ENCODE measurements at places on chromosomes 3 and 15. TPM values are rescaled to one million over a fixed set of nuclear protein-coding genes. Genes with fewer than 3 reads are reported as not detected.

GRCh38 chr3:35537265-35537664 lies 102.1 kb upstream of the ARPP21 start:
- H3K4me1 ChIP-seq: no peaks in the 10 kb centered on the region
- H3K27me3 ChIP-seq: no peaks in the 10 kb centered on the region
- no peaks in the 10 kb centered on the region for H3K36me3 ChIP-seq

GRCh38 chr15:72979308-72979707 lies 73.0 kb upstream of the NEO1 start:
- no peaks in the 10 kb centered on the region for H3K4me1 ChIP-seq
- no peak overlapping the region for H3K4me3 ChIP-seq
- H3K27ac ChIP-seq: no peak overlapping the region
- no peak for DNase-seq
- no peaks in the 10 kb centered on the region for H3K27me3 ChIP-seq
- no peaks in the 10 kb centered on the region for H3K36me3 ChIP-seq

- no peak for DNase-seq
- no peak overlapping the region for H3K4me3 ChIP-seq
- no peaks in the 10 kb centered on the region for H3K27me3 ChIP-seq
- H3K27ac ChIP-seq: peak overlapping the region; percentile 98
- H3K4me1 ChIP-seq: peaks cover 43% of the 10 kb centered on the region
- no peaks in the 10 kb centered on the region for H3K36me3 ChIP-seq
Observed at GRCh38 chr3:49805367-49805782, 2.3 kb downstream of the INKA1 start.

STAC gene
- not detected for total RNA-seq

DNA sequence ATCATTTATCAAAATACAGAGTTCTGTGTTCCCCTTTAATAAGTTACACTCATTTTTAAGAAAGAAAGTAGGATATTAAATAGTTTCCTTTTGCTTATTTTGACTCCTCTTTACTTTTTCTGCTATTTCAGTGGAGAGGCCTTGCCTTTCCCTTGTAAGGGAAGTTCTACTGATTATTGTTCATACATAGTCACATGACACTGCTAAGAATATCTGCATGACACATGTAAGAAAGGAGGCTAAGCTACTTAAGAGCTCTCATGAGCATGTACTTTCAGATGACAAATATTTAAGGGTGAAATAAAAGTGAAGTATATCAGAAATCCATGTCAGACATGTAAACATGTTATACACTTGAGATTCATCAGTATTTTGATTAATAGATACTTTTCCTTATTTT lies 39.0 kb downstream of the MYRIP start:
- H3K27me3 ChIP-seq: no peaks in the 10 kb centered on the region
- H3K4me3 ChIP-seq: no peak overlapping the region
- DNase-seq: no peak
- no peaks in the 10 kb centered on the region for H3K4me1 ChIP-seq

GRCh38 chr15:54035616-54036015 lies 57.4 kb downstream of the UNC13C start:
- H3K4me1 ChIP-seq: no peaks in the 10 kb centered on the region
- DNase-seq: no peak
- no peaks in the 10 kb centered on the region for H3K27me3 ChIP-seq
- no peak overlapping the region for H3K4me3 ChIP-seq
- H3K27ac ChIP-seq: no peak overlapping the region
- no peaks in the 10 kb centered on the region for H3K36me3 ChIP-seq

GRCh38 chr3:167110901-167111300 lies 269.2 kb downstream of the ZBBX start:
- H3K4me3 ChIP-seq: no peak overlapping the region
- no peaks in the 10 kb centered on the region for H3K36me3 ChIP-seq
- no peak for DNase-seq
- H3K27me3 ChIP-seq: no peaks in the 10 kb centered on the region

GRCh38 chr3:34676436-34676835 lies 878.0 kb downstream of the PDCD6IP start:
- no peaks in the 10 kb centered on the region for H3K27me3 ChIP-seq
- H3K36me3 ChIP-seq: no peaks in the 10 kb centered on the region
- no peak overlapping the region for H3K4me3 ChIP-seq
- no peak overlapping the region for H3K27ac ChIP-seq

CHRD gene
- 17.3 TPM for total RNA-seq

- H3K27me3 ChIP-seq: no peaks in the 10 kb centered on the region
- no peaks in the 10 kb centered on the region for H3K36me3 ChIP-seq
- no peak for DNase-seq
- no peak overlapping the region for H3K27ac ChIP-seq
Observed at GRCh38 chr3:183131735-183132134, 30.8 kb downstream of the LAMP3 start.

DNA sequence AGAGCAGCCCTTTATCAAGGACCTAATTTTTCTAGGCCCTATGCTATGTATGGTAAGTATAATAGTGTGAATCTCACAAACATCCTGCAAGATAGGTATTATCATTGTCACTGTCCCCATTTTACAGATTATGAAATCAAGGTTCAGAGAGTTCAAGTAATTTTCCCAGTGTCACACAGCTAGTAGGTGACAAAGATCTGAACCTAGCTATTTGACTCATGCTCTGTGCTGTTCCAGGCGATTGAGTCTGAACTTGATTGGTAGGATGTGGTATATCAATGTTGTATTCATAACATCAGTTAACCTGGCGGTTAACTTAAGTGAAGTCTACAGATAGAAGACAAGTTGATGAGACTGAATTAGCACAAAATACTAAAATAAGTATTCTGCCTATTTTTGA lies 229.9 kb downstream of the CHST2 start:
- H3K36me3 ChIP-seq: no peaks in the 10 kb centered on the region
- H3K27ac ChIP-seq: no peak overlapping the region
- H3K4me3 ChIP-seq: no peak overlapping the region
- H3K27me3 ChIP-seq: no peaks in the 10 kb centered on the region

ALS2CL gene
- 92.0 TPM for total RNA-seq

- DNase-seq: no peak
- H3K4me3 ChIP-seq: no peak overlapping the region
- no peak overlapping the region for H3K27ac ChIP-seq
- H3K4me1 ChIP-seq: no peaks in the 10 kb centered on the region
Observed at GRCh38 chr3:177552051-177552450, 354.8 kb upstream of the TBL1XR1 start.

GRCh38 chr3:57556459-57557084 lies 498 bp downstream of the PDE12 start:
- H3K4me3 ChIP-seq: peak overlapping the region; percentile 76
- no peaks in the 10 kb centered on the region for H3K27me3 ChIP-seq
- H3K27ac ChIP-seq: peak overlapping the region; percentile 90
- peaks cover 20% of the 10 kb centered on the region for H3K36me3 ChIP-seq

- peak within 1 kb of the TSS; percentile 90 for H3K4me3 ChIP-seq
- no peaks in the 10 kb centered on the region for H3K27me3 ChIP-seq
- no peaks in the 10 kb centered on the region for H3K36me3 ChIP-seq
- DNase-seq: peak; percentile 77
Observed at GRCh38 chr3:44648564-44649229, at the start of gene ZNF35. Gene ZNF35 (plus strand): TSS chr3:44648732. CDS start chr3:44651068, 2,336 bp downstream.

AP2M1 gene
- total RNA-seq: 200 TPM

STRA6 gene
- total RNA-seq: not detected

IQCH gene
- 1.2 TPM for total RNA-seq

COLQ gene
- 13.2 TPM for total RNA-seq

GRCh38 chr3:129045675-129046036 lies 14.9 kb upstream of the GP9 start:
- peak; percentile 62 for DNase-seq
- H3K4me1 ChIP-seq: peaks cover 10% of the 10 kb centered on the region
- H3K27ac ChIP-seq: no peak overlapping the region
- no peaks in the 10 kb centered on the region for H3K27me3 ChIP-seq
- no peaks in the 10 kb centered on the region for H3K36me3 ChIP-seq

DNA sequence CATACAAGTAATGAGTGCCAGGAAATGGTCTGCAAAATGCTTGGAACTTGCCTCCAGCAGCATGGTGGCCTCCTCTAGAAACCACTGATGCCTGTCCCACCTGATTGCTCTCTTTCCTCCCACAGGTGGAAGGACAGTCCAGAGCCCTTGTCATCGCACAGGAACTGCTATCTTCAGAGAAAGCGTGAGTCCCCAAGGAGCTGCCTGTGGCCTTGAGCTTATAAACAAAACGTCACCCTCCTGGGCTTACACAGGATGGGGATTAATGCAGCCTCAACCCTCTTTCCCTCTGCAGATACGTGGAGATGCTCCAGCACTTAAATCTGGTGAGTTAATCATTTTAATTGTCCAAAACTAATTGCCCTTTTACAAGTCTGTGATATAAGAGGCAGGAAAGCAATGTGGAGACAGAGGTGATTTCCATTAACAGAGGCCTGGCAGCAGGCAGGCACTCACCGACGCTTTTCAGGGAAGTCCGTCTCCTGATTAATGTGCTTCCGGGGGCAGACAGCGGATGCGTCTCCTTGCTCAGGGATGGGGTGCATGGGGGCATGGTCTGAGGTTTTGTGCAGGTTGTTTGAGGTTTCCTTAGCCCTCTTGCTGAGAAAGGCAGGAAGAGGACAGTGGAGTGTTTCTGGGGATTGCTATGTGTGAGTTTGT lies 61.8 kb downstream of the FGD5 start:
- H3K27ac ChIP-seq: no peak overlapping the region
- H3K4me3 ChIP-seq: no peak overlapping the region
- no peaks in the 10 kb centered on the region for H3K36me3 ChIP-seq
- no peaks in the 10 kb centered on the region for H3K27me3 ChIP-seq
- no peak for DNase-seq

DNA sequence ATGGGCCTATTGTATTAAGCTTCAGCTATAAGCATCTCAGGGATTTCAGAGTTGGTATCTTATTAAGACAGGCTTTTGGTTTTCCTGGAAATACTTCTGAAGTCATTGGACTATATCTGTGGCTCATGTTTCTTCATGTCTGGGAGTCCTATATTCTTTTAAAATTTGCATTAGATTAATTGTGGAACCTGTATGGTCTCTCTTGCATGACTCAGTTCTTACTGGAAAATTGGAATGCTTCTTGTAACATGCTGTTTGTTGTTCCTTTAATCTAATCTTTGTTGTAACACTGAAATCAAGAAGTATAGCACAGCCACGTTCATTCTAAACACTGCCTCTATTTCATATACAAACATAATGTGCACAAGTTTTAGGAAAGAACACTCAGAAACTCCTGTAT lies 208.1 kb downstream of the RBMS3 start:
- no peak overlapping the region for H3K4me3 ChIP-seq
- no peak overlapping the region for H3K27ac ChIP-seq

MLF1 gene
- not detected for total RNA-seq

DNA sequence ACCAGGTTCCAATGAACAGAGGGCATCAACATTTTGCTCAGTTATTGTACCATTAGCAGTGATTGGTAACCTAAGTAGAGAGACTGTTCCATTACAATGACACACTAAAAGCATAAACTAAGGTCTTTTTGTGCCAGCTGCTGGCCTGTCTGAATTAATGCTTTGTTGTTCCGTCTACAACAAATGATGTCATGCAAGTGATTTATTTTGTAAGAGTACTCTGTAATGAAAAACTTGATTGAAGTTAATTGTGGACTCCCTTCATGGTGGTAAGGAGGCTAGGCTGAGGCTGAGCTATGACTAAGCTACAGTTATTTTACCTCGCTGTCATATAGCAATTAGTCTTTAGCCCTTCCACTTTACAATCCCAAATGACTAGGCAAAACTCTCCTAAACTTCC lies 23.2 kb downstream of the RCN2 start:
- DNase-seq: no peak
- no peaks in the 10 kb centered on the region for H3K4me1 ChIP-seq
- no peaks in the 10 kb centered on the region for H3K36me3 ChIP-seq
- no peaks in the 10 kb centered on the region for H3K27me3 ChIP-seq

DNA sequence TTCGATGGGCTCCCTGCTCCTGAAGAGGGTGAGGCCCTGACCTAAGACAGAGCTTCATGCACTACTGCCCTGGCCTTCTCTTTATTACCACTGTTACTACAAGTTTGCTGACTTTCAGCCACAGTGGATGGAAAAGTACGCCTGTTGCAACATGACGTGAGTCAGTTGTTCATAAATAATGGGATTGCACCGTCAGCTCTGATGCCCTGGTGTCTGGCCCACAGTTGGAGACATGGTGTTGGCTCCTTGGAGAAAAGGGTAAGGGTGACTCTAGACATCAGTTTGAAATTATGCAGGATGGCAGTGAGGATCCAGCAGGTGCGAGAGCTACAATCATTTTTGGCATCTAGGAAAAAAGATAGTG lies 5.5 kb downstream of the PAQR5 start:
- H3K4me1 ChIP-seq: no peaks in the 10 kb centered on the region
- DNase-seq: no peak
- H3K27ac ChIP-seq: peak overlapping the region; percentile 58
- H3K36me3 ChIP-seq: no peaks in the 10 kb centered on the region
- no peak overlapping the region for H3K4me3 ChIP-seq

HIGD2B gene
- total RNA-seq: not detected

DNA sequence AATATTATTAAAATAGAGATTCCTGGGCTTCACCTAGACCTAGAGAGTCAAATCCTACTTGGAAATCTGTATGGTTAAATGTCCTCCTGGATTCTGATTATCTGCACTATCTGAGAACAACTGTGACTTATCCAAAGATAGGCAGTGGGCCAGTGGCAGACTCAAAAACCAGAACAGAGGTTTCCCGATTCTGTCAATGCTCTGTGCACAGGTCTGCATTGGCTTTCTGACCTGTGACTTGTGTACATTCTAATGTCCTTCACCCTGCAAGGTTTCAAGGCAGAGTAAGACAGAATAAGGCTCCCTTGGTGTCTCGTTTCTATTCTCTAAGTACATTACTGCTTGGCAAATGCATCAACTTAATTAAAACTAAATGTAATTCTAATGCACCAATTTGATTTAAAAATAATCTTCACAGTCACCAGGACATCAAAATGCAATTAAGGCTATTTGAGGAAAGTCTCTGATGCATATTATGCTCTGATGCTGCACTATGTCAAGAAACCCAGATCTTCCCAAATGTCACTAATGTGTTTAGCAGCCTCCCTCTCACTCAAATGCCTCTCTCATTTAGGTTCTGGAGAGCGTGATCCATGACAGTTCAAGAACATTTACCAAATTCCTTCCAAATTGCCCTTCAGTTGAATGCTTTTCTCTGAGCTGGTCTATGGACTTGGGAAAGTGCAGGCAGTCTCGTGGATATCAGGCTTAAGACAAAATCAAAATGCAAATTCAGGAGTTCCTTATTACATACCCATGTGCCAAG lies 140.1 kb downstream of the STAC start:
- no peak for DNase-seq
- no peaks in the 10 kb centered on the region for H3K4me1 ChIP-seq
- no peak overlapping the region for H3K27ac ChIP-seq
- H3K4me3 ChIP-seq: no peak overlapping the region

- H3K4me1 ChIP-seq: peaks cover 7% of the 10 kb centered on the region
- H3K36me3 ChIP-seq: no peaks in the 10 kb centered on the region
- no peak overlapping the region for H3K4me3 ChIP-seq
- H3K27me3 ChIP-seq: no peaks in the 10 kb centered on the region
- no peak overlapping the region for H3K27ac ChIP-seq
- DNase-seq: no peak
Observed at GRCh38 chr15:70119911-70120508, 22.3 kb upstream of the TLE3 start.

All from Peyer's patch (tissue), 4 donors.